Pericardium fibroblast (primary cell): ENCODE measurements at places on chromosomes 4 and X. TPM values are rescaled to one million over a fixed set of nuclear protein-coding genes. Genes with fewer than 3 reads are reported as not detected.

The MED14 gene
- total RNA-seq, result 16.7 and 16.8 TPM in 2 replicates

The SMARCA5 gene
- total RNA-seq, result 18.6 and 23.6 TPM in 2 replicates

The MAGEC2 gene
- total RNA-seq, result not detected in 2 replicates

The SGMS2 gene
- total RNA-seq, result 42.8 and 82.3 TPM in 2 replicates

The OPHN1 gene
- 1.4 and 1.6 TPM in 2 replicates for total RNA-seq

The CXorf49 gene
- not detected in 2 replicates for total RNA-seq

The MAGEB10 gene
- total RNA-seq, result not detected in 2 replicates

The GUCY1B1 gene
- total RNA-seq, result 1.4 and 3.4 TPM in 2 replicates

The PNMA5 gene
- total RNA-seq, result not detected in 2 replicates

The XG gene
- total RNA-seq, result under 0.01 and 3.0 TPM in 2 replicates

The NHSL2 gene
- 2.0 and 2.3 TPM in 2 replicates for total RNA-seq

The TASL gene
- total RNA-seq, result not detected in 2 replicates

The GUCY1A1 gene
- total RNA-seq, result 0.12 and 0.77 TPM in 2 replicates

The PNMA3 gene
- not detected in 2 replicates for total RNA-seq

The ESX1 gene
- total RNA-seq, result not detected in 2 replicates

The SPRY1 gene
- total RNA-seq, result 59.6 and 217 TPM in 2 replicates

The PDGFRA gene
- 254 and 341 TPM in 2 replicates for total RNA-seq

The PLP1 gene
- total RNA-seq, result 2.5 and 5.8 TPM in 2 replicates

The EVC2 gene
- 9.7 and 9.8 TPM in 2 replicates for total RNA-seq
